ENCODE measurements at places on chromosomes 1 and 21.

- H3K36me3 ChIP-seq = no peaks in the 10 kb centered on the region
- H3K27ac ChIP-seq = no peak overlapping the region
- DNase-seq = no peak
- H3K27me3 ChIP-seq = no peaks in the 10 kb centered on the region
- H3K4me3 ChIP-seq = no peak overlapping the region
- no peaks in the 10 kb centered on the region for H3K4me1 ChIP-seq
These were observed 73.1 kb downstream of the KCNJ6 start for GRCh38 chr21:37843191-37843590.

DNA sequence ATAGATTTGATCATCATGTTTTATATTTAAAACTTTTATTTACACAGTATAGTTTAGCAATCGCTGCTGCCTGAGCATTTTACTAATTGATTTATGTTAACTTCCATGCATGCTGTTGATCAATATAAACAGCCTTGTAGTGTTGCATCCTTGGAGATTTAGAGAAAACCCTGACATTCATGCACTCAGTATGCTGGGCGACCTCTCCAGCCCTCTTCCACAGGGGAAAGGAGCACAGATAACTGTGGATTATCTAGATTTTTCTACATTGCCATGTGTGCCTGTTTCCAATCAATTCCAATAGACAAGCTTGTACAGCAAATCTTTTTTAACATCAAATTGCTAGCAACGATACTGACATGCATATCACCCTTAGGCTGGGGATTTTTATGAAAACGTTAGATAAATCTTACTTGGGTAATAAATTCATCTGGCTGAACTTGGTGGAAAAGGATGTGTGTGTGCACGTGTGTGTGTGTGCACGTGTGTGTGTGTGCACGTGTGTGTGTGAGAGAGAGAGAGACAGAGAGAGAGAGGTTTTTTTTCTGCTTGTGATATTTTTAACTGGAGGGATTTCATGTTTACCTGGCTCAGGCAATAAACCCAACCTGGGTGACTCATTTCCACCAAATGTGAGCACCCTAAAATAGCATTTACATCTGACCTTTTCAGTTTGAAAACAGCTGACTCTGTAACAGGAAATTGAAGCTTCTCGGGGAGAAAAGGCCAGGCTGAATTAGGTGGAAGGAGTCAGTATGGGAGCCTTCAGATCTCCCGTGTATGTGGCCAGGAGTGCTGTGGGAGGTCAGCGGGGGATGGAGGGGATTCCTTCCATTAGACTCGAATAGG is 339.8 kb downstream of the PRDM2 start:
- no peak overlapping the region for H3K27ac ChIP-seq
- H3K4me1 ChIP-seq = peaks cover 2% of the 10 kb centered on the region
- H3K27me3 ChIP-seq = peaks cover 2% of the 10 kb centered on the region
- H3K36me3 ChIP-seq = no peaks in the 10 kb centered on the region
- no peak for DNase-seq

DNA sequence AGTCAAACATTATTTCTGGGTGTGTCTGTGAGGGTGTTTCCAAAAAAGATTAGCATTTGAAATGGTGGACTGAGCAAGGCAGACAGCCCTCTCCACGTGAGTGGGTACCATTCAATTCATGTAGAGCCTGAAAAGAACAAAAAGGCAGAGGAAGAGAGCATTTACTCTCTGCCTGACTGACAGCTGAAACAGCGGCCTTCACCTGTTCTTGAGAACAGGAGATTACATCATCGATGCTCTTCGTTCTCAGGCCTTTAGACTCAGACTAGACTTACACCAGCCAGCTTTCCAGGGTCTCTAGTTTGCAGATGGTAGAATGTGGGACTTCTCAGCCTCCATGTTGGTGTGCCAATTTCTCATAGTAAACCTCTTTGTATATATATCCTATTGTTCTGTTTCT is 302.3 kb downstream of the BACH1 start:
- H3K4me1 ChIP-seq = no peaks in the 10 kb centered on the region
- no peak for DNase-seq
- no peaks in the 10 kb centered on the region for H3K27me3 ChIP-seq
- no peak overlapping the region for H3K27ac ChIP-seq
- peaks cover 3% of the 10 kb centered on the region for H3K36me3 ChIP-seq

DNA sequence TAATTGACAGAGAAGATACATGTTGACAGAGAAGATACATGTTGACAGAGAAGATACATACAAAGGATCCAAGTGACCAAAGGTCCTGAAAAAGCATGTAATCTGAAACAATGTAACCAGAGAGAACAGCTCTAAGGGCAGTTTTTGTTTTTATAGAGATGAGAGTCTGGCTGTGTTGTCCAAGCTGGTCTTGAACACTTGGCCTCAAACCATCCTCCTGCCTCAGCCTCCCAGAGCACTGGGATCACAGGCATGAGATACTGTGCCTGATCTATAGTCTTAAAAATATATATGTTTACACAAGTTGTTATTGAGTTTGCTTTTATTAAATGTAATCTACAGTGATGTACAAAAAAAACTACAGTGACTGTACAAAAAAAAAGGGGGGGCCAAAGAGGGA is 12.5 kb downstream of the MEAF6 start:
- H3K4me3 ChIP-seq = no peak overlapping the region
- no peak overlapping the region for H3K27ac ChIP-seq
- peaks cover 15% of the 10 kb centered on the region for H3K4me1 ChIP-seq
- DNase-seq = no peak
- no peaks in the 10 kb centered on the region for H3K27me3 ChIP-seq
- peaks cover 19% of the 10 kb centered on the region for H3K36me3 ChIP-seq

GRCh38 chr1:113375878-113376277 is 14.4 kb upstream of the MAGI3 start:
- H3K27me3 ChIP-seq = peaks cover 17% of the 10 kb centered on the region
- H3K36me3 ChIP-seq = no peaks in the 10 kb centered on the region
- no peak overlapping the region for H3K27ac ChIP-seq
- no peak overlapping the region for H3K4me3 ChIP-seq
- no peak for DNase-seq
- no peaks in the 10 kb centered on the region for H3K4me1 ChIP-seq

- no peaks in the 10 kb centered on the region for H3K4me1 ChIP-seq
- no peak overlapping the region for H3K27ac ChIP-seq
- no peaks in the 10 kb centered on the region for H3K27me3 ChIP-seq
- H3K4me3 ChIP-seq = no peak overlapping the region
These were observed 32.9 kb downstream of the RASAL2 start for GRCh38 chr1:178126741-178127185.

DNA sequence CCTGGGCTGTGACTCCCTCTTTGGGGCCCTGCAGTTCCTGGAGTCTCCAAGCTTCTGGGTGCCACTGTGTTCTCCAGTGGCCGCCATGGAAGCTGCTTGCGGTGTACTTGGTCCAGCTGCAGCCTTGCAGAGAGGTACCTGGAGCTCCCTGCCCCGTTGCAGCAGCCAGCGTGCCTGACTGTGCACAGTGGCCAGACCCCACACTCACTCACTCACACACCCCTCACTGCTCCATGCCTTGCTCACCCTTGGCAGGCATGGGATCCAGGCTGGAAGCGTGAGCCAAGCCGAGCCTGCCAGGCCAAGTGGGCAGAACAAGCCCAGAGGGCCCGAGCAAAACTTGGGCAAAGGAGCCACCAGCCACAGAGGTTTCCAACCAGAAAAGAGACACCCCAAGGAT is 43.0 kb downstream of the MATN1 start:
- no peak overlapping the region for H3K4me3 ChIP-seq
- no peak overlapping the region for H3K27ac ChIP-seq
- H3K36me3 ChIP-seq = no peaks in the 10 kb centered on the region
- H3K4me1 ChIP-seq = peaks cover 6% of the 10 kb centered on the region

- no peaks in the 10 kb centered on the region for H3K36me3 ChIP-seq
- no peaks in the 10 kb centered on the region for H3K4me1 ChIP-seq
- H3K27me3 ChIP-seq = no peaks in the 10 kb centered on the region
- no peak overlapping the region for H3K4me3 ChIP-seq
These were observed 439.5 kb downstream of the PLPP3 start for GRCh38 chr1:56139836-56140235.

GRCh38 chr1:240092301-240093119 is 827 bp downstream of the FMN2 start:
- no peak for DNase-seq
- peaks cover 3% of the 10 kb centered on the region for H3K4me1 ChIP-seq
- H3K27me3 ChIP-seq = peaks cover 57% of the 10 kb centered on the region
- no peak overlapping the region for H3K27ac ChIP-seq

DNA sequence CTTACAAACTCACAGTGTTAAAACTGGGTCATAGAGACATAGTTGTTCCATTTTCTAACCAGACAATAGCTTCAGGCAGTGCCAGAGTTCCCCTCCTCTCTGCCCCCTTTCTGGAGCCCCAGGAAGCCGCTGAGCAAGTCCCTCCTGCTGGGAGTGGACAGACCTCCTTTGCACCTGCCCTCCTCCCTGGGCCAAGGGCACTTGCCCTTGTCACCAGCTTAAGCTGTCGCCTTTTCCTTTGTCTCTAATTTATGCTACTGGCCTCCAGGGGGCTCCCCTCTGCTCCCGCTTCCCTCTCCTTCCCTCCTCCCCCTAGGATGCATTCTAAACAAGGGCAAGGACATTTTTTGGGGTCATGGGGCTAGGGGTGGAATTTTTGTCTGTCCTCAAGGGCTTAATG is 182.4 kb downstream of the MIS18A start:
- no peak overlapping the region for H3K4me3 ChIP-seq
- no peaks in the 10 kb centered on the region for H3K4me1 ChIP-seq
- DNase-seq = no peak
- no peaks in the 10 kb centered on the region for H3K36me3 ChIP-seq
- peaks cover 9% of the 10 kb centered on the region for H3K27me3 ChIP-seq
- H3K27ac ChIP-seq = no peak overlapping the region

DNA sequence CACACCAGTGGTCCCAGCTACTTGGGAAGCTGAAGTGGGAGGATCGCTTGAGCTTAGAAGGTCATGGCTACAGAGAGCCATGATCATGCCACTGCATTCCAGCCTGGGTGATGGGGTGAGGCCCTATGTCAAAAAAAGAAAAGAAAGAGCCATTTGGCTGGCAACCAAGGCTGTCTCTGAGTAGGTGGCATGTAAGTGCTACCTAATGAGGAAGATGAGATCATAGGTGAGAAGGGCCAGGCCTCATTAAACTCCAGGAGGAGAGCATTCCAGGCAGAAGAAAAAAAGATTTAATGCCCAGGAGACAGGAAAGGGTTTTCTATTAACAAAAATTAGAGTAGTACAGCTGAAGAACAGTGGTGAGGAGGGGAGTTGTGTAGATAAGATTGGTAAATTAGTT is 103.4 kb upstream of the ZNF678 start:
- H3K27me3 ChIP-seq = peaks cover 13% of the 10 kb centered on the region
- DNase-seq = no peak
- no peak overlapping the region for H3K4me3 ChIP-seq
- no peak overlapping the region for H3K27ac ChIP-seq
- no peaks in the 10 kb centered on the region for H3K36me3 ChIP-seq

DNA sequence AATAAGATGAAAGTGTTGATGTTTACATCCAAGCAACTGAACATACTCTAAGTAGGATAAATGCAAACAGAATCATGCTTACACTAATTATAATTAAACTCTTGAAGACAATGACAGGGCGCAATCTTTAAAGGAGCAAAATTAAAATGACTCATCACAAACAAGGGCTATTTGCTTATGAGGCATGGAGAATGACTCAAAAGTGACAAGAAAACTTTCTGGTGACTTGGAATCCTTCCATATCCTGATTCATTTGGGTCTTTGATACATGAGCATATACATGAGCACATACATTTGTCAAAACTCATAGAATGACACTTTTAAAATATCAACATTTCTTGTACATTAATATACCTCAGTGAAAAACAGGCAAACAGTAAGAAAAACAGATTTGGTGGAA is 1632.3 kb downstream of the KCNT2 start:
- no peak for DNase-seq
- H3K4me1 ChIP-seq = no peaks in the 10 kb centered on the region
- no peak overlapping the region for H3K27ac ChIP-seq
- H3K4me3 ChIP-seq = no peak overlapping the region

- no peak overlapping the region for H3K4me3 ChIP-seq
- H3K27me3 ChIP-seq = no peaks in the 10 kb centered on the region
- H3K4me1 ChIP-seq = peaks cover 1% of the 10 kb centered on the region
These were observed 50.3 kb upstream of the CTPS1 start for GRCh38 chr1:40929155-40929554.

- H3K4me1 ChIP-seq = peaks cover 8% of the 10 kb centered on the region
- H3K36me3 ChIP-seq = no peaks in the 10 kb centered on the region
- no peak overlapping the region for H3K4me3 ChIP-seq
These were observed 60.7 kb downstream of the HSF2BP start for GRCh38 chr21:43598416-43599120.

DNA sequence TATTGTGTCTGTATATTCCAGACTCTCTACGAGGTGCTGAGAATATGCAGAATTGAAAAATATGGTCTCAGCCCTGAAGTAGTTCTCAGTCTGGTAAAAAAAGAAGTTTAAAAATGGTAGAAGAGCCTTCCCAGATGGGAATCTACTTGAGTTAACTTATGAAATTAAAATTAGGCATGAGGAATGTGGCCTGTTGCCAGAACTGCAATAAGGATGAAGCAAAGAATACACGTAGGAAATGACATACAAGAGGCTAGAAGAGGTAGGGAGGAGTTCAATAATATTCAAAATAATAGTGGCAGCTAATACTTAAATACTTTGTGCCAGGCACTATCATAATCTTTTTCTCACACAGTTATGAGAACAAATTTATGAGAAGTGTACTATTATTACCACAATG is 6.3 kb downstream of the ASPM start:
- H3K4me1 ChIP-seq = peaks cover 2% of the 10 kb centered on the region
- no peak for DNase-seq
- H3K36me3 ChIP-seq = peaks cover 32% of the 10 kb centered on the region
- no peak overlapping the region for H3K4me3 ChIP-seq
- H3K27ac ChIP-seq = no peak overlapping the region

- peak overlapping the region; percentile 98 for H3K27ac ChIP-seq
- H3K4me1 ChIP-seq = peaks cover 33% of the 10 kb centered on the region
- peak; percentile 62 for DNase-seq
- no peaks in the 10 kb centered on the region for H3K27me3 ChIP-seq
These were observed 1.2 kb downstream of the VAV3 start for GRCh38 chr1:107963601-107964335.

All from activated naive CD8-positive, alpha-beta T cell treated with anti-CD3 and anti-CD28 coated beads for 36 hours (primary cell).